ENCODE measurements at places on chromosomes 7 and 10. TPM values are rescaled to one million over a fixed set of nuclear protein-coding genes. Genes with fewer than 3 reads are reported as not detected.

DNA sequence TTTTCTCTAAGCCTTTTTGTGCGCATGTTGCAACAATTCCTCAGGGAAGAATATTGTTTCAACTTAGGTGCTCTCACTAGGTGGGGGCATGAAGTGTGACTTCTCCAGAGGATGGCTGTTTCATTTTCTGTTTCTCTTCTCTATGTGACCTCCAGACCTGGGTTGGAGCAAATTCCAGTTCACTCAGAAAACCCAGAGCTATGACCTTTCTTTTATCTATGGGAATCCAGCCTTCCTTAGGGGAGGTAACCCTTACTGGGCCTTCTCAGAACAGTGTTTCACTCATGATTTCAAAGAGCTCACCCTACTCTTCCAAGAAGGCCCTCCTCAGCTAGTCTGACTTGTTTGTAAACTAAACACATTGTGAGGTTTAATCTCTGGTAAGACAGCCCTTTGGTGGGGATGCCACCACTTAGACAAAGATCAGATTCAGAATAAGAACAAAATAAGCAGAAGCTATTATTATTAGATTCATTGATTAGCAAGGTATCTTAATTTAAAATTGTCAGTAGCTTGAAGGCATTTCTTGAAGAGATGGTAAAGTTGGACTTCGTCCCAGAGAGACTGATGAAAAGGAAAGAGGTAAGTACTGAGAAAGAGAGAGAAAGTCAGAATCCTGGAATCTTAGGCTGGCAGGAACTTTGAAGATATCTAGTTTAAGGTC is 16.6 kb upstream of the TAS2R60 start:
- no peaks in the 10 kb centered on the region for H3K36me3 ChIP-seq
- no peaks in the 10 kb centered on the region for H3K4me1 ChIP-seq
- no peak overlapping the region for H3K27ac ChIP-seq
- no peak overlapping the region for H3K4me3 ChIP-seq
- H3K27me3 ChIP-seq: no peaks in the 10 kb centered on the region

GRCh38 chr10:57694956-57695608 is 572.6 kb downstream of the IPMK start:
- H3K27ac ChIP-seq: no peak overlapping the region
- no peaks in the 10 kb centered on the region for H3K36me3 ChIP-seq
- no peaks in the 10 kb centered on the region for H3K27me3 ChIP-seq
- no peak overlapping the region for H3K4me3 ChIP-seq
- H3K4me1 ChIP-seq: no peaks in the 10 kb centered on the region

DNA sequence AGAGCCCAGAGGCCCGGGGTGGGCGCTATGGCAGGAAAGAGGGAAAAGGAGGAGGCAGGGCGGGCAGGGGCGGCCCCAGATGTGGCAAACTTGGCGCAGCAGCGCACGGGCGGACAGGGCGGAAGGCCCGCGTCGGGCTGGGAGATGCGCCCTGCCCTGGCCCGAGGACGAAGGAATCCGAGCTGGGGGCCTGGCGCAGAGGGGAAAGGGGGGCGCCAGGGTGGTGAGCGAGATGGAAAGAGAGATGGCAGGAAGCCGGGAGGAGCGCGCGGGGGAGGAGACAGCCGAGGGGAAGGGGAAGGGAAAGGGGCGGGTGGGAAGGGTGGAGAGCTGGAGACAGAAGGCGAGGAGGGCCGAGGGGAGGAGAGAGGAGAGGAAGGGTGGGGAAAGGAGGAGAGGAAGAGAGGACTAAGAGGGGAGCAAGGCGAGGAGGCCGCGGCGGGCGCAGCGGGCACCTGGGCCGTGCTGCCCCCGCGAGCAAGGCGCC is at the start of gene MARVELD1:
MARVELD1 (plus strand) TSS at position 392 of the 487 bp plus-strand sequence. CDS start 147 bp downstream, outside the sequence.
- H3K27ac ChIP-seq: peak within 1 kb of the TSS; percentile 72
- H3K4me1 ChIP-seq: peaks cover 19% of the 10 kb centered on the region
- no peaks in the 10 kb centered on the region for H3K27me3 ChIP-seq
- peaks cover 9% of the 10 kb centered on the region for H3K36me3 ChIP-seq
- peak; percentile 41 for DNase-seq
- peak within 1 kb of the TSS; percentile 30 for H3K4me3 ChIP-seq

- no peaks in the 10 kb centered on the region for H3K27me3 ChIP-seq
- no peak overlapping the region for H3K27ac ChIP-seq
- DNase-seq: no peak
These were observed 21.3 kb downstream of the ZEB1 start for GRCh38 chr10:31340343-31340742.

- H3K27ac ChIP-seq: no peak overlapping the region
- H3K4me1 ChIP-seq: peaks cover 17% of the 10 kb centered on the region
- peak; percentile 74 for DNase-seq
- no peaks in the 10 kb centered on the region for H3K27me3 ChIP-seq
- H3K36me3 ChIP-seq: no peaks in the 10 kb centered on the region
- no peak overlapping the region for H3K4me3 ChIP-seq
These were observed 22.2 kb downstream of the TMEM120A start for GRCh38 chr7:75971961-75972763.

DNA sequence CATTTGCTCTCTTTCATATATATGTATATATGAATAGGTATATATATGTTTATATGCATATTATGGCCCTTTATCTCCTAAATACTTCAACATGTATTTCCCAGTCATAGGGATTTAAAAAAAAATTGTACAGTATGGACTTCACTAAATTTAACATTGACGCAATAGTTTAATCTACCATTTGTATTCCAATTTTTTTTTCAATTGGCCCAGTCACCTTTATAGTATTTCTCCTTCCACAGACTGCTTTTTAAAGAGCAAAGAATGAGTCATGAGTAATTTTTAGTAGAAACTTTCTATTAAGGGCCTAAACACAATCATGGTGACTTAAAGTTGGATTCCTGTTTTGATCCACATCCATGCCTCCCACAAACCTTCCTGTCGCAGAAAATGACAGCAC is 20.5 kb downstream of the CCSER2 start:
- no peak for DNase-seq
- no peak overlapping the region for H3K4me3 ChIP-seq
- H3K36me3 ChIP-seq: no peaks in the 10 kb centered on the region
- H3K27ac ChIP-seq: no peak overlapping the region

DNA sequence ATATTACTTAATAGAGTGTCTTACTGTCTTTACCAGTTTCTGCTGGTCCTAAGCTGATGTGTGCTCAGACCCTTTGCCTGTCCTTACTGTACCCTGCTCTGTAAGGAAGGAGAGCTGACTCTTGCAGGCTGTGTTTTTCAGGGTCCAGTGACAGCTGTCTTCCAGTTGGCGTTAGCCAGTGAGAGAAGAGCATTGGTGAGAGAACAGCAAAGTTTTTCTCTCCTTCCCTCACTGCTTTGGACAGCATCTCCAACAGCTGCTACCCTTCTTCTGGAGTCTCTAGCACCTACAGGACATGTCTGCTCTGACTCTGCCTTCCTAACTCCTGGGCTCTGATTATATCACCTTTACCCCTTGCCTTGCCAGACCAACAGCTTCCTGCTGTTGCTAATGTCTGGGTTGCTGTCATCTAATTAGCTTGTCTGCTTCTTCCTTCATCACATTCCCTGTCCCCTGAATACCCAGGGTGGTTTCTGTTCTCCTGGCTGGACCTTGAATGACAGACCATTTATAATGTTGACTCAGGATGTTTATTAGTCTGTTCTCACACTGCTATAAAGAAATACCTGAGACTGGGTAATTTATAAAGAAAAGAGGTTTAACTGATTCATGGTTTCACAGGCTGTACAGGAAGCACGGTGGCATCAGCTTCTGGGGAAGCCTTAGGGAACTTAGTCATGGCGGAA is 23.5 kb upstream of the PANK1 start:
- no peaks in the 10 kb centered on the region for H3K4me1 ChIP-seq
- no peaks in the 10 kb centered on the region for H3K27me3 ChIP-seq
- H3K4me3 ChIP-seq: no peak overlapping the region
- no peak overlapping the region for H3K27ac ChIP-seq

DNA sequence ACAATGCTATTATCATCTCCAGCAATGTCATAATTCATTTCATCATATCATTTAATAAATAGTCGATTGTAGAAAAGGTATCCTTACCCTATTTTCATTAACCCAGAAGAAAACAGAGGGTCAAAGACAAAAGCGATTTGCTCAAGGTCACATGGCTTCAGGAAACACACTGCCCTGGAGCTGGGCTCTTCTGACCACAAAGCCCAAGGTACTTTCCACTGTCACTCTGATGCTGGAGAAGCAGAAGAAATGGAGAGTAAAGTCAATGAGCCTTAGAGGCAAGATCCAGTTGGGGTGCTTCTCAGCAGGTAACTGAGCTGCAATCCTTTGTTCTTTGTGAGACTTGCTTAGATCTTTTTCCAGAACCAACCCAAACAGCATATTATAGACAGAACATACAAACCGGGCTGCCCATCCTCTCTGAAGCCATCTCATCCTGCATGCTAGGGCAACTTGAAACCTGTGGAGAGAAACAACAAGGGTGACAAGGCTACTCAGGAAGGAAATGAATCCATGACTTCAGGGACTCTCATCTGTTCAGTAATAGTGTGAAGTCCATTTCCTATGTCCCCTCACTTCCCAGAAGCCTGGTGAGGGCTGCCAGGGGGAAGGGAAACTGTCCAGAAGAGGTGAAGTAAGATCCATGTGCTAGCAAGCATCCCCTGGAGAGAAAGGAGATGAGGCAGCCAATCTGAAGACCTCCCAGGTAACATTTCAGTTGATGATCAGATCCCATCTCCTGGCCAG is 148.6 kb upstream of the SVIL start:
- H3K4me3 ChIP-seq: no peak overlapping the region
- H3K4me1 ChIP-seq: no peaks in the 10 kb centered on the region
- no peak for DNase-seq

- H3K27me3 ChIP-seq: peaks cover 18% of the 10 kb centered on the region
- H3K27ac ChIP-seq: no peak overlapping the region
- H3K4me1 ChIP-seq: peaks cover 9% of the 10 kb centered on the region
These were observed 927 bp upstream of the ALOX5 start for GRCh38 chr10:45373003-45373575.

DNA sequence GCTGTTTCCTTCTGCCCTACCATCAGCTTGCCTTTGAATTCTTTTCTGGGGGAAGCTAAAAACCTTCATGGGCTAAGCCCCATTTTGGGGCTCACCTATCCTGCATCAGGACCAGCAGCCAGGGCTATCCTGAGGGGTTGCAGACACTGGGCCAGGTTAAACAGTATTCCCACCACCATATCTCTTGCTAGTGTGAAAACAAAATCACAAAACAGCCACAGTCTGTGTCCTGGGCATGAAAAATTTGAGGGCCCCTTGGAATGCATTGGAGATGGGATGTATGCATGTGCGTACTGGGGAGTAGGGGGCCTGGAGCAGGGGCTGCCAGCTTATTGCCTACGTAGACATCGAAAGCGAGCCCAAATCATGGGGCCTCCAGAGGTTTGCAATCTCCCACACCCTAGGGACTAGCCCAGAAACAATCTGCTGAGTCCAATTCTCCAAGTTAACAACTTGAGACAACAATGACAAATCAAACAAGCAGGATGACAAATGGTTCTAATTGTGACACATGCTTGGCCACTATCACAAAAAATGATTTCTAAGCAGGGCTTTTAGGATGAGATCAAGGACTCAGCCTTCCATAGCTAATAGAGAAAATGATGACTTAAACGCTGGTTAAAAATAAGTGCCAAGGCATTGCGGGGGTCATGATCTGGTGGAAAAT is 557.1 kb downstream of the KCNMA1 start:
- H3K36me3 ChIP-seq: no peaks in the 10 kb centered on the region
- H3K27ac ChIP-seq: no peak overlapping the region
- H3K4me3 ChIP-seq: no peak overlapping the region
- DNase-seq: no peak

DNA sequence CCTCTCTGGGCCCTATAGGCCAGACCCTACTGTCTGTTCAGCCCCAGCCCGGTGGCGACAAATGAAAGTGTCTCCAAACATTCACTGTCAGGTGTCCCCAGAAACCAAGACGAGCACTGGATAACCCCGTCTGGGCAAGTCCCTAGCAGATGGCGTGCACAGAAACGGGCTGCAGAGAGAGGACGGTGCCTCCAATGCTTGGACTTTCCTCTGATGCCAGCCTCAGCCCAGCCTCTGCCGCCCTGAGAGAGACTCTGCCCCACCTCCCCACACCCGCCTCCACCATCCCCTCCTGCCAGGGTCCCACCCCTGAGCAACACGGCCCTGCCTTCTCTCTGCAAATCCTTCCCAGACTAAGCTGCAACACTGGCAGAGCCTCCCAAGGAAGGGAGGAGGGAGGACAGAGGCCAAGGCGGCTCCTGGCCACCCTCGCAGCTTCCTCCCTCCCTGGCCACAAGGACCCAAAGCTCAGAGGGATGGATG is 7.4 kb upstream of the LFNG start:
- no peak for DNase-seq
- H3K27me3 ChIP-seq: no peaks in the 10 kb centered on the region
- peak overlapping the region; percentile 82 for H3K27ac ChIP-seq
- no peaks in the 10 kb centered on the region for H3K4me1 ChIP-seq
- H3K36me3 ChIP-seq: no peaks in the 10 kb centered on the region

DNA sequence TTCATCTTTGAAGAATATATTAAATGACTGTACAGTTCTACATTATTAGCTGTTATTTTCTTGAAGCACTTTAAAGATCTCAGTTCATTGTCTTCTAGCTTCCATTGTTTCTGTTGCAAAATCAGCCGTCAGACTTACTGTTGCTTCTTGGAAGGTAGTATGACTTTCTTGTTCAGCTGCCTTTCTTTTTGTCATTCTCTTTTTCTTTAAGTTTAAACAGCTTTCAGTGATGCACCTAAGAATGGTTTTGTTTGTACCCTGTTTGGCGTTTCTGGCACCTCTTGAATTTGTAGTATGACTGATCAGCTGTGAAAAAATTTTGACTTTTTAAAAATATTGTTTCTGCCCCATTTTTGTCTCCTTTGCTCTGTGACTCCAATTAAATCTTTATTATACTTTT is 9.3 kb downstream of the MKLN1 start:
- DNase-seq: no peak
- no peak overlapping the region for H3K4me3 ChIP-seq
- no peak overlapping the region for H3K27ac ChIP-seq
- peaks cover 18% of the 10 kb centered on the region for H3K4me1 ChIP-seq
- H3K36me3 ChIP-seq: no peaks in the 10 kb centered on the region

HKDC1 gene
- not detected for total RNA-seq

SH2D4B gene
- total RNA-seq: not detected

NUTM2D gene
- 6.4 TPM for total RNA-seq

TMEM130 gene
- total RNA-seq: not detected

NCF1 gene
- 2.8 TPM for total RNA-seq

ANKRD16 gene
- total RNA-seq: 12.4 TPM

SLC39A12 gene
- total RNA-seq: 0.20 TPM

Data from adrenal gland (tissue), 19 donors.